ENCODE measurements at places on chromosomes 6 and 20. TPM values are rescaled to one million over a fixed set of nuclear protein-coding genes. Genes with fewer than 3 reads are reported as not detected.

- H3K36me3 ChIP-seq, result no peaks in the 10 kb centered on the region
- no peak for DNase-seq
- no peaks in the 10 kb centered on the region for H3K27me3 ChIP-seq
- no peak overlapping the region for H3K4me3 ChIP-seq
- H3K27ac ChIP-seq, result no peak overlapping the region
- no peaks in the 10 kb centered on the region for H3K4me1 ChIP-seq
Observed at GRCh38 chr6:13511913-13512717, 24.7 kb upstream of the GFOD1 start.

The OR2B6 gene
- not detected for total RNA-seq

GRCh38 chr20:22533823-22534751 lies 50.3 kb downstream of the FOXA2 start:
- no peak overlapping the region for H3K4me3 ChIP-seq
- H3K4me1 ChIP-seq, result no peaks in the 10 kb centered on the region
- no peaks in the 10 kb centered on the region for H3K27me3 ChIP-seq

The LAMA4 gene
- total RNA-seq, result 2.0 TPM

GRCh38 chr20:23609486-23610109 lies 3.9 kb upstream of the CST9 start:
- H3K4me1 ChIP-seq, result no peaks in the 10 kb centered on the region
- no peak for DNase-seq
- H3K27ac ChIP-seq, result no peak overlapping the region
- no peak overlapping the region for H3K4me3 ChIP-seq
- H3K27me3 ChIP-seq, result peaks cover 8% of the 10 kb centered on the region
- H3K36me3 ChIP-seq, result no peaks in the 10 kb centered on the region

All from astrocyte (in vitro differentiated cells and primary cell).